Bone marrow (tissue), 2 donors: ENCODE measurements at places on chromosomes 7 and 10.

DNA sequence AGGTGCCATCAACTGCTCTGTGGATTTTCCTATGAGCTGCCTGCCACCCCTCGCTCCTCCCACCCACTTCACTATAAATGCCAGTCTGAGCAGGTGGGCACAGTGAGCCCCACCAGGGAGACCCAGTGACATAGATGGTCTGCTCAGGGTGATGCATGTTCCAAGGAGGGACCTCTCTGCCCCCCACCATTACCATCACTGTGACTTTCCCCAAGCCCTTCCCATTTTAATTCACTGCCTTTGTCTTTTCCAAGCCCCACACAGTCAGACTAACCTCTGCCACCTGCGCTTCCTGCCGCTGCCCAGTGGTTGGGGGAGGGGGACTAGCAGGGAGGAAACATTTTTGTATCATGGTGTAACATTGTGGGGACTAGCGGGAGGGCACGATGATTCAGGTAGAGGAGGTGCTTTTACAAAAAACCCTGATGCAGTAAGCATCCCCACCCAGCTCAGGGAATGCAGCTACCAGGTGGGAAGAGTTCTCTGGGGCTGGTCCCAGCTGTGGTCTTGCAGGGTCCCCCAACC, 24.6 kb downstream of the PRSS2 start:
- DNase-seq: no peak

DNA sequence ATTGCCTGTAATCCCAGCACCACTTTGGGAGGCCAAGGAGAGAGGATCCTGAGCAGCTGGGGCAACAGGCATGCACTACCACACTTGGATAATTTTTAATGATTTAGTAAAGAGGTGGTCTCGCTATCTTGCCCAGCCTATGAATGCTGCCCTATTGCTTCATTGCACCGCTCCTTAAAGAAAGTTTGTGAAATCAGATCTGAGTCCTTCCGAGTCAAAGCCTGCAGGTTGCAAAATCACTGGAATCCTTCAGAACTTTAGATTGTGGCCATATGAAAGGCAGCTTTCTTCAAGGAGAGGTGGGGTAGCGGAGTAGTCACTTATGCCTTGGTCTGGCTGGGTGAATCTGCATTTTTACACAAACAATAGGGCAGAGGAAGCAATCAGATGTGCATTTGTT, 166.3 kb downstream of the ARHGAP12 start:
- no peak for DNase-seq

GRCh38 chr10:26755443-26755903, 58.0 kb downstream of the PDSS1 start:
- peak; percentile 50 for DNase-seq

DNA sequence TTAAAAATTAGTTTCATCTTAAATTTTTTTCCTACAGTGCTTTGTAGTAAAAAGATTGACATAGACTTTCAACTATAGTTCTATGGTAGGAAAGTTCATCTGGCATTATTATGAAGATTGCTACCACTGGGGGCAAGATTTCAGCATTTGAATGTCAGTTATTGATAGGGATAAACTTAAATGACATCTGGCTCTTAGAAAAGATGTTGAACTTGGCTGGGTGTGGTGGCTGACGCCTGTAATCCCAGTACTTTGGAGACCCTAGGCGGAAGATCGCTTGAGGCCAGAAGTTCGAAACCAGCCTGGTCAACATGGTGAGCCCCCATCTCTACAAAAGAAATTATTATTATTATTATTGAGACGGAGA, 1.4 kb upstream of the TRA2A start:
- no peak for DNase-seq
